ENCODE measurements at places on chromosomes 12 and 14.

- DNase-seq, result no peak
Measured at GRCh38 chr14:23347406-23348296, 5.0 kb downstream of the SLC22A17 start.

- DNase-seq, result no peak
Measured at GRCh38 chr12:123772074-123772473, 10.0 kb downstream of the DNAH10 start.

- no peak for DNase-seq
Measured at GRCh38 chr12:90989686-90990111, 15.1 kb downstream of the EPYC start.

GRCh38 chr12:6866920-6867412 is 365 bp upstream of the TPI1 start:
- peak; percentile 48 for DNase-seq

GRCh38 chr12:678747-679712 is 15.8 kb upstream of the NINJ2 start:
- no peak for DNase-seq

DNA sequence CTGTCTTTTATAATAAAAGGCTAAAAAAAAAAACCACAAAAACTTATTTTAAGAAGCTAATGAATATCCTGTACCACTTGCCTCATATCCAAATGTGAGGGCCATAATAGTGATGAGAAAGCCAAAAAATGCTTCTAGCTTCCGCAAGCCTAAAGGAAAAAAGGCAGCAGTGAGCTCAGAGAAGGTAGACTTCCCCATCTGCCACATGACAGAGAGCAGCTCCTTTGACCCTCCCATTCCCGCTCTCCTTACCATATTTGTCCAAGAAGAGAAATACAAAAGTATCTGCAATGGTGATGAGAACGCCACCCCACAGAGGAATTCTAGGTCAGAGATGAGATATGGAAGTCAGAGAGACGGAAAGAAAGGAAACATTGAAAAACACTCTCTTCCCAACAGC is 27.1 kb downstream of the SLC11A2 start:
- DNase-seq, result no peak

DNA sequence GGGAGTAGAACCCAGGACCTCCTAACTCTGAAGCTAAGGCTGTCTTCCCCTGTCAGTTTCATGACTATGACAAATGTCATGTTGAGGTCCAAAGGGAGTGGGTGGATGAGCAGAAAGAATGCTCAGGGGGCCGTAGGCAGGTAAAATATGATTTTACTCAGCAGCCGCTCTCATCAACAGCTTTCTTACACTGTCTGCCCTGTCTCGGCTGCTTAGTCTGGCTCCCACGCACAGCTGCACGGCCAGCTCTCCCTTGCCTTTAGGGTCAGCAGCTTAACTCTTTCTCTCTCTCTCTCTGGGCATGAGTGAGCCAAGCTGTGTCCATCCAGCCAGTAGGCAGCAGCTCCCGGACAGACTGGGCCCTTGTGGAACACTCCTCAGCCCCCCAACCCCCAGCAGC is 95.2 kb downstream of the GCH1 start:
- DNase-seq, result no peak

GRCh38 chr14:75558440-75558839 is 20.0 kb upstream of the FLVCR2 start:
- no peak for DNase-seq

DNA sequence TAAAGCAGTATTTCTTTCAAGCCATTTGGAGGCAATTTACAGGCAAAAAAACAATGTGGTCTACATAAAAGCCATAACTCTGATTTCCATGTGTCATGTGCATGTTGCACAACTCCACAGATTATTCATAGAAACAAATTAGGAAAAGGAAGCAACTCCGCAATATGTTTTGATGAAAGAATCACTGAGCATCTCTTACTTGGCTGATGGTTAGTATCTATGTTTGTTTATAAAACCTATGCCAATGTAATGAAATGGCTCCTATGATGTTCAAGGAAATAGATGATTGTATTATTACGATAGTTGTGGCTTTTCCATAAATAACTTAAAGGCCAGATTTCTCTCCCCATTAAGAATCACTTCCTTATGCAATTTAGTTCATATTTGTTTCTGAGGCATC is 373.7 kb downstream of the CCDC91 start:
- no peak for DNase-seq

GRCh38 chr14:28876572-28876945 is 110.0 kb downstream of the FOXG1 start:
- peak; percentile 18 for DNase-seq

GRCh38 chr12:60279221-60279620 is 683.4 kb downstream of the SLC16A7 start:
- DNase-seq, result no peak

GRCh38 chr12:256958-257357 is 5.7 kb downstream of the SLC6A13 start:
- DNase-seq, result no peak

DNA sequence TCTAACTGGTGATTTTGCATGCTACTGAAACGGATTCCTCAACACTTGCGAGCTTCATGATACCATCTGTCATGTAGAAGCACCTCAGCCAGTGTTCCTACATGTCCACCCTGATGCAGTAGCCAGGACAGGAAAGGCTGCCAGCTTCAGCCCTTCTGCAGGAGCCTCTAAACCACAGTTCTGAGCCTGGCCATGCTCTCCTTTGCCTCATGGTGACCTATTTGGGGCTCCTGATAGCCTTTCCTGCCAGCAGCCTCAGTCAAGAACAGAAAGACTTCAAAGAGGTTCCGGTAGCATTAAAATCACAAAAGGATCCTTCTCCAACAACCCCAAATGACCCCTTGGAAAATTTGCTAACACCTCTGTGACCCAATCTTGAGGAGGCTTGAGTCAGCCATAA is 96.0 kb downstream of the CNTN1 start:
- no peak for DNase-seq

DNA sequence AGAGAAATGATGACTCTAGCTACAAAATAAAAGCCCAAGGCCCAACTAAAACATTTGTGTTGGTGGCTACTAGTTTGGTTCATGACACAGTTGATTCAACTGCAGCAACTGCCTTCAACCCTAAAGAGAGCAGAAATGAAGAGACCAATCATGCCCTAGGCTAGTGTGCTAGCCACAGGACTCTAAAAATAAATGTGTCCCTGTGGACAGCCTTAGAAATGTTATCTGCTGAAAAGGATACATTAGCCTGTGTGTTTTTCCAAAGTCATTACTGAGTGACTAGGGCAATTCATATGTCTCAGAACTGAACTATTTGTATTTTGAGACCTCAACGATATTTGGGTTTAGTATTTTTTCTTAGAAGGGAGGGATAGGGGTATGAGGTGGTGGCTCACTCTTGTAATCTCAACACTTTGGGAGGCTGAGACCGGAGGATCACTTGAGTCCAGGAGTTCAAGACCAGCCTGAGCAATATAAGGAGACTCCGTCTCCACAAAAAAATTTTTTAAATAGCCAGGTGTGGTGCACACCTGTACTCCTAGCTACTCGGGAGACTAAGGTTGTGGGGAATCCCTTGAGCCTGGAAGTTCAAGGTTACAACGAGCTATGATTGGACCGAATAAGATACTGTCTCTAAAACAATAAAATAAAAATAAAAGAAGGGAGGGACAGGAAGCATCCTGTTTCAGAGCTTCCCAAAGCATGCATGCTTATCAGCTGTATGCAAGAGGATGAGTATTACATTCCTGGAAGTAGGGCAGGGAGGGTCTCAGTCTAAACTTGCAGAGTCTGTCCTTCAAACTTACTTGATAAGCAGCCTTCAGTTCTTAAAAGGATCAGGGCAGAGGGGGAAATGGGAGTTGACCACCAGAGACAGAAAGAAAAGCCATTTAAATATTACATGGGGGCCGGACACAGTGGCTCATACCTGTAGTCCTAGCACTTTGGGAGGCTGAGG is 29.6 kb upstream of the NAP1L1 start:
- DNase-seq, result no peak

- DNase-seq, result no peak
Measured at GRCh38 chr12:26987634-26988424, 26.4 kb downstream of the TM7SF3 start.

DNA sequence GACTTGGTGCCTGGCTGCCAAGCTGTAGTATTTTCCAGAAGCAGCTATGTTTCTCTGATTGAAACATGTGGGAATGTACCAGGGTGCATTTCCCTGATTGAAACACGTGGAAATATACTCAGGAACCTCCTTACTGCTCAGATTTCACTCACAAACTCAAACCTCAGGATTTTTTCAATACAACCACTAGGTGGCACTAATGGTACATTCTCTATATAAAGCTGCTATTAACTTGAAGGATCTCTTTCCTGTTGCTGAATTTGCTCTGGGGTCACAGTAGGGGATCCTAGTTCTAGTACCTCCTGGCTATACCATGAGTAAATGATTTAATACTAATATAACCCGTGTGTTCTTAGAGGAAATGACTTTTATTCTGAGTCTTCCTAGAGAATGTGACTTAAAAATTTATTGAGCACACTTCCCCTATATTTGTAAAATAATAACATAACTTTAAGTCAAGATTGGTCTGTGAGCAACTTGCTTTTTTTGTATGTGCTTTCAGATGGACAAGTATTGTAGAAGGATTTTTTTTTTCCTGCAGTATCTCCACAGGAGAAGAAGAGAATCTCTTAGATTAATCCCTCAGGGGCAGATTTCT is 173.8 kb upstream of the MIS18BP1 start:
- DNase-seq, result no peak

GRCh38 chr14:89720741-89721729 is 233.5 kb downstream of the EFCAB11 start:
- no peak for DNase-seq
